Activated CD8-positive, alpha-beta T cell treated with anti-CD3 and anti-CD28 coated beads for 36 hours (primary cell): ENCODE measurements at places on chromosomes 4 and X.
A peak's percentile ranks its signal among the peaks of the same experiment; 100 is the strongest.

DNA sequence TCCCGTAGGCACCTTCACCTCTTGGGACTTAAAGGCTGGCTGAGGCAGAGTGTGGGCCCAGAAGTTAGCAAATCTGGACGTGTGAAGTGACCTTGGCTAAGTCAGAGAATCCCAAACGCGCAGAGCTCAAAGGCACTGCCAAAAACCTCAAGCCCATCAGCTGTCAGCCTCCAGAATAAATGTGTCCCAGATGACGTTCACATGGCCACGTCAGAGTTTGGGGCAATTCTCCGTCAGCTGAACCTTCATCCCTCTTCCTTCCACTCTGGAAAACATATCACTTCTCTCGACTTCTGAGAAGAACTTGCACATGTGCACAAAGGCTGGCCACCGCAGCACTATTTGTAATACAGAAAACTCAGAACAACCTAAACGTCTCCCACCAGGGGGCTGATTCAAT lies 35.7 kb upstream of the APLN start:
- DNase-seq = no peak

- DNase-seq = no peak
These were observed 78.2 kb downstream of the COL4A6 start for GRCh38 chrX:108359806-108360602.

- no peak for DNase-seq
These were observed 67.7 kb downstream of the UGT2A3 start for GRCh38 chr4:68883870-68884269.

DNA sequence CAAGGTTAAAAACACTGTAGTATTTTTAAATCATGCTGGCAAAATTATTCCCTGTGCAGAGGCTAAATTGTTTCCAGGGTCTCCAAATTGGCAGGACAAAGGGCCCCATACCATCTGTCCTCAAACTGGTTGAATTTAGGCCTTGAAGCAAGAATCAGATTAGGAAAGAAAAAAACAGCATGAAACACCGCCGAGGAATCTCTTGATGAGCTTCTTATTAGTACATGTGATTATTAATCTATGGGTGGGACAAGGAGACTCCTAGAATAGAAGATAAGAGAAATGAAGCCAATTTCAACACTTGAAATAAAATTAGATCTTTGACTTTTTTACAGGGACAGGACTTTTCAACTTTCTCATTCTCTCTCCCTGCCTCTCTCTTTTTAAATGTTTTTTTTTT lies 7.1 kb upstream of the CLNK start:
- no peak for DNase-seq

- DNase-seq = no peak
These were observed 55.3 kb downstream of the EGF start for GRCh38 chr4:109967798-109968520.

DNA sequence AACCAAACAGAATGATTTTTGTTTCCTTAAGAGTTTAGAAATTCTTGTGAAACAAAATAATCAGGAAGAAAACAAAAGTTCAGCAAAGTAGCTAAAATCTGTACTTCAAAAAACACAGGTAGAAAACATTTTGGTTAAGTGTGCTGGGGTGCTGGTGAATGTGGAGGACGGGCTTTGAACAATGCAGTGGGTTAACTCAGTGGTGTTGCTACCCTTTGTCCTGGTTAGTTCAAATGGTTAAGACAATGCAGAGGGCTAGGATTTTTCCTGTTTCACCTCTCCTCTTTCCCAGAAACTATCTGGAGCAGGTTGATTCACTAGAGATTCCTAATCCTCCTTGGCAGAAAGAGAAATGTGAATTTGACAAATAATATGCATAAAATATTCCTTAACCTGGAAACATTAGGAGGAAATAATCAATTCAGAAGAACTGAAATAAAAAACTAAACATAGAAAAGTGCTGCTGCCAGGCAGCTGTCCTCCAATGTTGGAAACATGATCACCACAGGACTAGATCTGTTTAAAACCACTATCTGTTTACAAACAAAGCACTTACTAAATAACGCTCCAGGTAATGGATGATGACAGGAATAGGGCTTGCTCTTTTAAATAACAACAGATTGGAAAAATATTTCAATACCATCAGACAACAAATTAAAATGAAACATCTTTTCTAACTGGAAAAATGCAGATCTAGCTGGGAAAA lies 148.9 kb downstream of the MAML3 start:
- no peak for DNase-seq

DNA sequence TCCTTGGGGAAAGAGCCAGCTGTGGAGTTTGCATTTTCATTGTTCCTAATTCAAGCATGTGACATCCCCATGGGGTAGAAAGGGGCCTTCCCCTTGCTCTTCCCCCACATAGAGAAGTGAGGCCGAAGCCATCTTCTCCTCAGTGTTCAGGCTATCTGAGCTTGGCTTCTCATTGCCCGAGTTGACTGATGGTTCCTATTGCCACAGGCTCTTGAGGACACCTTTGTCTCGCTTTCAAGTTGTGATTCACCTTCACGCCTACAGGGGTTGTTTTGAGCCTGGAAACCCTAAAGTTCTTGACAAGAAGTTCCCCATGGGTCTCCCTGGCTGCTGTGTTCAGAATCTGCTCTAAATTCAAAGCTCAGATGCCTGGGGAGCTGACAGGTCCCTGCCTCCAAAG lies 25.0 kb downstream of the CCNQ start:
- DNase-seq = no peak

DNA sequence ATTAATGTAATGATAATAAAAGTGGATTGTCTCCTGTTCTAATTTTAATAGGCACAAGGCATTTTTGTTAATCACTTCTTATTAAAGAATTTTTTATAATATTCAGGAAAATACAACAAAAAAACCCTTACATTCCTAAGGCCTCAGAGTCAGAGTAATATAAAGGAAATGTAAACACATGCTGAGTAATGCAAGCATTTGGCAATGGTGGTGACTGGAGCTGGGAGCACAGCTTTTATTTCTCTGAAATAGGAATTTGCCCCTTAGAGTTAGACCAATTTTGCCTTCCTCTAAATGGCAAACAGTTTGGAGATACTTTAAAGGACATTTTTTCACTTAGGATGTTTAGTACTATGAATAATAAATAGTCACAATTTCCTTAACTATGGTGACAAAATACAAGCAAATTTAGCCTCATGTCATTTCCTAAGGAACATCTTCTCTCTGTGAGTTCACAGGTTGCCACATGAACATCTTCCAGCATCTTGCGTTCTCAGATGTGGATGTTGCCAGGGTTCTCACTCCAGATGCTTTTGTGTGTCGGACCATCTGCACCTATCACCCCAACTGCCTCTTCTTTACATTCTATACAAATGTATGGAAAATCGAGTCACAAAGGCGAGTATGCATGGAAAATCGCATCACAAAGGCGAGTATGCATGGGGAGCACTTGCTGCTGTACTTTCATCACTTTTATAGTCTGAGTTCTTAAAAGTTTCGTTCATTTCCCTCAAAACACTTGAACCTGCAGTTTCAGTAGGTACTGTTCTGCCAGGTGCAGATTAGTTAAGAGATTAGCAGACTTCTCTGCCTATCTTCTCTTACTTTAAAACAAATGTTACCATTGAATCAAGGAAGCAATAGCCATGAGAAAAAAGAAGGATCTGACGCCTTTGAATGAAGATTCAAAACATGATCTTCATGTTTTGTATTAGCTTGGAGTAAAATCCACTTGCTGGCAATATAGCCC lies 15.9 kb upstream of the F11 start:
- DNase-seq = no peak

DNA sequence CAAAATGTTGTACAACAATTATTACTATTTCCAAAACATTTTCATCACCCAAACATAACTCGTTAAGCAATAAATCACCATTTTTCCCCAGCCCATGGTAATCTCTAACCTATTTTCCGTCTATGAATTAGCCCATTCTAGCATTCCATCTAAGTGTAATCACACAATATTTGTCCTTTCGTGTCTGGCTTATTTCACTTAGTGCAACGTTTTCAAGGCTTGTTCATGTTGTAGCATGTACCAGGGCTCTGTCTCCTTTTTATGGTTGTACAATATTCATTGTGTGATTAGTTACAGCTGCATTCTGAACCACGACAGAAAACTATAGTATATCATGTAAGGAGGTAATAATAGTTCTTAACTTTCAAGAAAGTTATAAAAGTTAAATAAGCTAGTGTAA lies 656.0 kb upstream of the HS3ST1 start:
- no peak for DNase-seq

- DNase-seq = no peak
These were observed 418.0 kb downstream of the NLGN4X start for GRCh38 chrX:5810636-5811035.

DNA sequence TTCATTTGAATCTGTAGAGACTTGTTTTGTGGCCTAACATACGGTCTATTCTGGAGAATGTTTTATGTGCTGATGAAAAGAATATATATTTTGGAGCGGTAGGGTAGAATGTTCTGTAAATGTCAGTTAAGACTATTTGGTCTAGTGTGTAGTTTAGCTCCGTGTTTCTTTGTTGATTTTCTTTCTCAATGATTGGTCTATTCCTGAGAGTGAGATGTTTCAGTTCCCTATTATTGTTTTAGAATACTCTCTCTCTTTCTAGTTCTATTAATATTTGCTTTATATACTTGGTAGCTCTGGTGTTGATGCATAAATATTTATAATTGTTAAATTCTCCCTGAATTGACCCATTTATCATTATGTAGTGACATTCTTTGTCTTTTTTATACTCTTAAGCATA lies 236.5 kb downstream of the GLUD2 start:
- DNase-seq = no peak

- no peak for DNase-seq
These were observed 445.8 kb downstream of the CCSER1 start for GRCh38 chr4:90572996-90573395.

DNA sequence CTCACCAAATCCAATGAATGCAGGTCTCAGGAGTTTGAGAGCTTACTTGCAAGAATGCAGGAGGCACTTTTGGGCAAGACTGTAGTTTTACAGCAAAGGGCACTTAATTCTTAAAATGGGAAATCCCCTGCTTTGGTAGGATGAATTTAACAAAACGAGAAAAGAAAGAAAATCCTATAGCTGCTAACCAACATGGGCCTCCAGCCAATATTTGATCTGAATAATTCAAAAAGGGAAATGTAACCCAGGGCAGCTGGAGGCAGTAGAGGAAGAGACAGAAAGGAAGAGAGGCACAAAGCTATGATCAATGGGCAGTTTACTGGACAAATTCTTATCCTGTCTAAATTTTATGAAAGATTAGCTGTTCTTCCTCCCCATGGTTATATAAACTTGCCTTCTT lies 142.3 kb downstream of the SH3KBP1 start:
- DNase-seq = no peak

- DNase-seq = no peak
These were observed 25.1 kb downstream of the DDX60 start for GRCh38 chr4:168293386-168293975.

GRCh38 chr4:176656108-176656507 lies 136.6 kb downstream of the VEGFC start:
- no peak for DNase-seq

GRCh38 chr4:38279650-38280322 lies 319.6 kb downstream of the PTTG2 start:
- no peak for DNase-seq

DNA sequence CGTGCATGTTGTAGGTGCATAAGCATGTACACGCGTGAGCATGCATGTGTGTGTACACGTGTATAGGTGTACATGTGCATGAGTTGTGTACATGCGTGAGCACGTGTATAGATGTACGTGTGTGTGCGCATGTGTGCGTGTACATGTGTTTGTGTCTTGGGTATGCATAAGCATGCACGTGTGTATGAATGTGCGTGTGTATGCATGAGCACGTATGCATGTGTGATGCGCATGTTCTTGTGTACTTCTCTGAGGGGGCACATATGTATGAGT lies 9.0 kb downstream of the NAT8L start:
- no peak for DNase-seq

DNA sequence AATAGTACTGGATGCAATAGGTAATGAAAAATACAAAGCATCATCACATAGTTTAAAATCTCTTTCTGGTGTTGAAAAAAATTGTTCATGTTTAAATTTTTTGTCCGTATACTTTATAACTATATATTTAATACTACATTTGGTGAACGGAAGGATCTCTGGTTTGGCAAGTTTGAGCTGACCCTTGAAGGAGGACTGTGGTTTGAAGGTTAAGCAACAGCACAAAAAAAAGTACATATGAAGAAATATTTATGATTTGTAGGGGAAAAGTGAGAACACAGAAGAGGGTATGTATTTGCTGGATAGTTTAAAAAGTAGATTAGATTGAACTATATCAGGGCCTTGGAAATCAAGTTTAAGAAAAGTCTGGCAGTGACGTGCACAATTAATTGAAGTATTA lies 13.3 kb downstream of the SRP72 start:
- DNase-seq = no peak

DNA sequence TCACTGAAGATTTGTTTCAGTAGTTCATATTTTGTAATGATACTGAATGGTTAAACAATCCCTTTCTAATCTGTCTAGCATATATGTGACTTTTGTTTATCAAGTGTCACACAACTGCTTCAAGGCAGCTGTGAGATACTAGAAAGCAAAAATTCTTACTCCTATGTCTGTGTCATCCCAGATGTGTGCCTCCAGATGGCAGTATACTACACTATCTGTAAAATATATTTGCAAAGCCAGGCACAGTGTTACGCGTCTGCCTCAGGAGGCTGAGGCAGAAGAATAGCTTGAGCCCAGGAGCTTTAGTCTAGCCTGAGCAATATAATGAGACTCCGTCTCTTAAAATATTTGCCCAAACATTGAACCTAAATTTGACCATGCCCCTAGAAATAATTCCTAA lies 4.0 kb downstream of the NUDT10 start:
- peak; percentile 29 for DNase-seq

- DNase-seq = no peak
These were observed 353.0 kb downstream of the ADAM29 start for GRCh38 chr4:175271010-175271630.

- no peak for DNase-seq
These were observed 23.7 kb downstream of the CC2D2A start for GRCh38 chr4:15493411-15493810.

- DNase-seq = no peak
These were observed 31.2 kb downstream of the ATG4A start for GRCh38 chrX:108122748-108123147.

DNA sequence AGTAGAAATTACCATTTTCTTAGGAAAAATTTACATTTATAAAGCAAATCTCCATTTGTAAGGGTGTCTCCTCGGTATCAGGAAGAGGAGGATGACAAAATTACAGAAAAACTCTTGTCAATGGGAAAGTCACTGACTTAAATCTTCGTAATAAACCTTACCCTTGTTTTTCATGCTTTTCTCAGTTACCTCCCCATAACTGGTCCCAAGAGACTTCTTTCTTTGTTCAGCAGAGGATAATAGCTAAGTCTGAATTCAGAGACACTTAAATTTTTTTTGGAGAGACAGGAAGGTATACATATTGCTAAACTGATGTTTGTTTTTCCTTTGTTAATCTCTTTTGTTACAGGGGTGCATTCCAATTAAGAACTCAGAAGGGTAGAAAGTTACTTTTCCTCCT lies 125.5 kb upstream of the JADE1 start:
- DNase-seq = no peak

DNA sequence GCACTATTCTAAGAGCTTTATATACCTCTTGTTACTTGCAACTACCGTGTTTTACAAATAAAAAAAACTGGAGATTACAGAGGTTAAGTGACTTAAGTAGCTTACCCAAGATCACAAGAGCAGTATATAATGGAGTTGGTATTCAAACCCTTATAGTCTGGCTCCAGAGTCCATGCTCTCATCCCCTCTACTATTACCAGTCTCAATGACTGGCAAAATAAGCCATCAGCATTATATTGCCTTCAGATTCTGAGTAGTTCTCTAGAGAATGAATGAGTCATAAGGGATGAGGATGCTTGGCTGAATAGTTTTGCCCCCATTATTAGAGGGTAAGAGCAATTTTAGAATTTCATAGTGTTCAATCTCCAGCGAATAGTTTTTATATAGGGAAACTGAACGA lies 170.1 kb upstream of the ATOH1 start:
- DNase-seq = no peak
